ENCODE measurements at places on chromosomes 6 and 20.

DNA sequence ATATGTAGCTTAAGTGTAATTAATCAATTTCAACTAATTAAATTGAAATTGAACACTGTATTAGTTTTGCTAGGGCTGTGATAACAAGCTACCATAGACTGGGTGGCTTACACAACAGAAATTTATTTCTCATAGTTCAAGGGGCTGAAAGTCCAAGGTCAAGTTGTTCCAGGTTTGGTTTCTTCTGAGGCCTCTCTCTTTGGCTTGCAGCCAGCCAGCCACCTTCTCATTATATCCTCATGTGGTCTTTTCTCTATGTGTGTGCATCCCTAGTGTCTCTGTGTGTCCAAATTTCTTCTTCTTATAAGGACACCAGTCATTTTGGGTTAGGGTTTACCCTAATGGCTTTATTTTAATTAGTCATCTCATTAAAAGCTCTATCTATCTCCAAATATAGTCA, 611.7 kb downstream of the UTRN start:
- no peak for DNase-seq

GRCh38 chr6:72967329-72967728, 258.0 kb downstream of the KHDC1L start:
- DNase-seq, result no peak

GRCh38 chr6:43170417-43170930, 595 bp upstream of the SRF start:
- DNase-seq, result peak; percentile 26

DNA sequence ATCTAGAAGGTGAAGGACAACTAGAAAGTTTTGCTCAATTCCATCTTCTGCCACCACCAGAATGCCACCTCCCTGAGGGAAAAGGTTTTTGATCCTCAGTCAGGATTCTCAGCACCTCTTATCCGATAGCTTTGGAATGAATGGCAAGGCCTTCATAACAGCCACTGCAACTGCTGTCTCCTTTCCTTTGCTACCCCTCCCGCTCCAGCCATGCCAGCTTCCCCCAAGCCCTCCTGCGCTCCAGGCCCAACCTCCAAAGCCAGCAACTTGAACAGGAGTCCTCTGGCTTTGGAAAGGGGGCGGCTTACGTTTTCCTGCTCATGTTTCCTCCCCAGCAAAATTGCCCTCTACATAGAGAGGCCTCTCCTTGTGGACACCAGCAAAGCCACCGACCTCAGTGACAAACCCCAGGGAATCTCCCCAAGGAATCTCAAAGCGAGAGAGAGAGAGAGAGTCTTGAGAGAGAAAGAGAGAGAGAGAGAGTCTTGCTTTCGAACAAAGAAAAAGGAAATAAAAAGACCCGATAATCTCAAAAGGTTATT, 420 bp upstream of the BTN2A1 start:
- DNase-seq, result peak; percentile 34

- no peak for DNase-seq
Observed at GRCh38 chr20:2932498-2932897, 59.2 kb downstream of the PTPRA start.

- no peak for DNase-seq
Observed at GRCh38 chr6:63556369-63556768, 15.9 kb upstream of the LOC128125822 start.

DNA sequence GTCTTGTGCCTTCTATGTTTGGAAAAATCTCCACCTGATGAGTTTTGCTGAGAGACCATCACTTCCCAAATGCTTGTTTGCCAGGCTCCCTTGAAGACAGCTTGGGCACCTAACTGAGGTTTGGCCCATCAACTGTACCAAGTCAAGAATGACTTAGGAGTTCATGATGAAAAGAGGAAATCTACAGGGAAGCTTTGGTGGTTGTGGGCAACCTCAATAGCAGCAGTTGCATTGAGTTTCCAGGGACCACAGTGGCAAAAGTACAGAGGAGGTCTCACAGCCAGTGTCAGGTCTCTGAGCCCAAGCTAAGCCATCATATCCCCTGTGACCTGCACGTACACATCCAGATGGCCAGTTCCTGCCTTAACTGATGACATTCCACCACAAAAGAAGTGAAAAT, 49.7 kb upstream of the PHACTR1 start:
- DNase-seq, result no peak

DNA sequence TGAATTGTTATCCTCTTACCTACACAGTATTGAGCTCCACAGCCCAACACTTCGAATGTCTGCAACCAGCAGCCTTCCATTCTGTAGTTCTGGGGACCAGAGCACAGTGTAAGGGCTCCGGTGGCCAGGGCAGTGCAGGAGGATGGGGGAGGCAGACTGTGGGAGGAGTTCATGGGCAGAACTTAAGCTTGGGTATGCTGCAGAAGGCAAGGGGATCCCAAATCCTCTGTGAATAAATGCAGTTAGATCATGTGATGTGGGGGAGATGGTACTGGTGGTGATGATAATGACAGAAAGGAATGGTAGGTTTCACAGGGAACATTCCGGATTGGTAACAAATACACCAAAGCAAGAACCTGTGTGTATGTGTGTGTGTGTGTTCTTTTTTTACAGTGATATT, 26.5 kb upstream of the CNKSR3 start:
- no peak for DNase-seq

- no peak for DNase-seq
Observed at GRCh38 chr6:16809753-16810358, 48.6 kb upstream of the ATXN1 start.

DNA sequence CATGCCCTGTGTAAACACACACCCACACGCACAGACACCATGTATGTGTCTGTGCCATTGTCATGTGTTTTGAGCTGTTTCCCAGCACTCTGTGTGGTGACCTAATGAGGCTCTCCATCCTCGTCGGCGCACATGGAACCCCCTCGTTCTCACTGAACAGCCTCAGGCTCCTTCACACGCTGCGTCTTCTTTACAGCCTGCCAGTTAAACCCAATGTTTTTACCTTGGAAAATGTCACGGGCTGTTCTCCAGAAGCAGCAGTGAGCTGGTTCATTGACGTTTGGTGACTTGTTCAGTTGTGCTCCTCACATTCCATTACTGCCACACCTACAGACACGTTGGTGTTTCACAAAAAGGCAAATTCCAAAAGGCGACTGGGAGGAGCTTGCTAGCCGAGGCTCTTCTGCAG, 201.0 kb upstream of the FOXQ1 start:
- no peak for DNase-seq

DNA sequence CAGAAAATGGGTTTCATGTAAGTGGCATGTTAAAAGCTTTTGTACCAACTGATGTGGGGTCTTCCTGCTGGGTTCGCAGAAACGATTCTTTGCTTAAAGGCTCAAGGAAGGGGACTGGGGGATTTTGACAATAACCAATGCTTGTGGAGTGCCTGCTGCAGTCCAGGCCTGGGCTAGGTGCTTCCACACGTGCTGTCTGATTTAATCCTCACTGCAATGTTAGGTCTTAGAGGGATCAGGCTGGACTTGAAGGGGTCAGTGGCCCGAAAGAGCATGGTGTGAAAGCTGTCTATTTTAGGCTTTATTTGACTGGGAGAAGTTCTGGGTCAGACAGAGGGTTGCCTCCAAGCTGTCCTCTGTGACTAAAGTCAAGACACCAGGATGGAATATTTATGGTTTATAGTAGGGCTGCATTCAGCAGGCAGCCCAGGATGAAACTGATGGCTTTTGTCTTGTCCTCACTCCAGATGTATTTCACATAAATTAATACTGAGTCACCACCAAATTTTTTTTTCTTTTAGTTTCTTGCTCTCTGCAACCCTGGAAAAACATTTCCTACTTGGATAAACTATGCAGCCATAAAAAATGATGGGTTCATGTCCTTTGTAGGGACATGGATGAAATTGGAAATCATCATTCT, 219.1 kb downstream of the ZMYND8 start:
- DNase-seq, result no peak

- DNase-seq, result no peak
Observed at GRCh38 chr6:2741756-2742155, 9.0 kb downstream of the MYLK4 start.

GRCh38 chr6:17218749-17219093, 62.4 kb upstream of the RBM24 start:
- no peak for DNase-seq

DNA sequence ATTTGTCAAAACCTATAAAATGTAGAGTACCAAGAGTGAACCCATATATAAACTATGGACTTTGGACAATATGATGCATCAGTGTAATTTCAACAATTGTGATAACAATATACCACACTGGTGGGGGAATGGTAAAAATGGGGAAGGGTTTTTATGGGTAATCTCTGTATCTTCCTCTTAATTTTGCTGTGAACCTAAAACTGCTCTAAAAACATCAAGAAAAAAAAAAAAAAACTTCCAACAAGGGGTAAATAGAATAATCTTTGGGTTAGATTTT, 592.0 kb upstream of the ADGRB3 start:
- DNase-seq, result no peak

GRCh38 chr6:624979-625378, 31.9 kb downstream of the HUS1B start:
- DNase-seq, result no peak

GRCh38 chr6:93468291-93468690, 48.9 kb upstream of the EPHA7 start:
- no peak for DNase-seq

DNA sequence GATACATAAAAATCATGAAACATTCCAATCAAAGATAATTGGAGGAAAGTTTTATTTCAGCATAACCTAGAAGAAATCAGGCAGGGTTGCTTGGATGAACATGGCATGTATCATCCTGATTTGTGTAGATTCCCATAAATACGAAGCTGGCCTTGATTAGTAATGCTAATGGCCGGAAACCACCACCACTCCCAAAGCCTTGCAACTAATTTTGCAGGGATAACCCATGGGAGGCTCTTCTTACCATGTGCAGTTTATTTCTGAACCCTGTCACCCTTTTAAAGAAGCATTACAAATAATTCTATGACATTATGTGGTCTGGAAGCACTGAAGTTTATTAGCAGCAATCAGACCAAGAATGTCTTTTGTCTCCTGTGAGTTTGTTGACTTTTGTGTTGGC, 80.8 kb downstream of the AIG1 start:
- DNase-seq, result no peak

- no peak for DNase-seq
Observed at GRCh38 chr6:148747145-148747470, 278 bp downstream of the UST start.

DNA sequence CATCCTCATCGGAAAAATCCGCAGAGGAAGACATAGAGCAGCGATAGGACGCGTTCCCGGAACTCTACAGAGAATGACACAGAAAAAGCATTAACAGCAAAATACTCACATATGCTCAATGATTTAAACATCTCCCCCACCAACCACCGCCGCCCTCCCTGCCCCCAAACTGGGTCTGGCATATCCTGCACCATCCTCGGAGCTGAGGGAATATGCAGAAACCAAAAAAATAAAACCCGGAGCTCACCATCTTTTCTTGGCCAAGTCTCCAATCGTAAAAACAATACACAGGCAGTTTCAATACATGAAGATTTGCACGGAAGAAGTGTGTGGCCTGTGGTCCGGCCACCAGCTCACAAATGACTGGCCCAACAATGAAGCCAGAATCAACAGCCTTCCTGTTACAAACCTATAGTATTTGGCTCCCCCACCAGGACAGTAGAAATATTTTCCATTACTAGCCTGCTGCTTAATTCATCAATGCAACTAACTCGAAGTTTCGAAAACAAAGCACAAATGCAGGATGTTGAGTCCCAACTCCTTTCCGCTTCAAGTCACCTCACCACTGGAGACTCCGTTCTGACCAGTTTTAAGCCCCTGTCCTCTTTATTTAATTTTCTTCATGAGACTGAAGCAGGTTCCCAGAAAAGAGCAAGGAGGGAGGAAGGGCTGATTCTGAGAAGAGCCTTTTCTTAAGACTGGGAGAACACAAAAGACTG, 103.2 kb upstream of the BEND6 start:
- DNase-seq, result no peak

DNA sequence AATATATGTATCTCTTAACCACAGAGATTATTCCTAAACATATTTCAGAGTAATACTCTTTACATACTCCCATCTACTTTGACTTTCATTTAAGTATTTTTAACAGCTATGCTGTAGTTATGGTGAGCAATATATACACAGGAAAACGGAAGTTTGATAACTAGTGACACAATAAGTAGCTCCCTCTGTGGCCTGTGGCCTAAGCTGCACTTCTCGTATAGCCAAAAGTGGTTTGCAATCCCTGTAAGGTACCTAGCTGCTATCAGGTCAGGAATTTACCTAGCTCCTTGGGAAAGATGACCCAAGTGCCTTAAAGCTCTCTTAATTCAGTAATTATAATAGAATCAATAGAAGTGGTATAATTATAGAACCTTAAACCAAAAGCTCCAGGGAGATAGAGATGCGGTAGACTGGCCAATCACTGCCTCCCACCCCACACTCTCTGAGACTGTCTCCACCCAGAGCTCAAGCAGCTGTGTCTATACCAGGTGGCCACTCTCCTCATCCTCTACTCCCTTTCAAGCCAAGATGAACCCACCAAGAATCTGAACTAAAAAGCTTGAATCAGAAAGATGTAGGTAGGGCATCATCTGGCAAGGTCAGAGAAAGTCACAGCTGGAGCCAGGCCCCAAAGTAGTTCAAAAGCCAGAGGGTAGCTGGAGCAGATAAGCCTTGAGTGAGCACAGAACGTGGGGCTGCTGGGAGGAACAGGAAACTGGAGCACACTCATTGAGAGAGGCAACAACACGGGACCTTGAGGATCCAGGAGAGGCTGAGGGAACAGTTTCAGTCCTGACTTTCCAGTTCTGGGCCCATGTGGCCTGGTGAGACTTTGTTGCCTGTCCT, 84.9 kb upstream of the ASF1A start:
- no peak for DNase-seq

DNA sequence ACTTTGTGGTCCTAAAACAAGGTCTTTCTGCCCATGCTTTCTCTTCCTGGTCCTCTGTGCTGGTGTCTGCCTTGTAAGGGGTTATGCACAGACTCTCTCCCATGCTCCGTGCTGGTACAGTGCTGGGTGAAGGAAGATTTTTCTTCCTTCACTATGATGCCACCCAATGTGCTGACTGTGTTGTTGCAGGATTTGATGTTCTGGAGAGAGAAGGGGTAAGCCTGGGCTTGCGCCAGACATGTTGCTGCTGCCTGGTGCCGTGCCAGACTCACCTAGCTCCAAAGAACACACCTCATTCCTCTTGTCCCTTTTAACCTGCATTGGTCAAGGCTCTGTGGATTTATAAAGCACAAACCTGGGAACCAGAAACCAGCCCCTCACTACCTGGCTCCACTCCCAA, 28.4 kb upstream of the ARMH2 start:
- no peak for DNase-seq

DNA sequence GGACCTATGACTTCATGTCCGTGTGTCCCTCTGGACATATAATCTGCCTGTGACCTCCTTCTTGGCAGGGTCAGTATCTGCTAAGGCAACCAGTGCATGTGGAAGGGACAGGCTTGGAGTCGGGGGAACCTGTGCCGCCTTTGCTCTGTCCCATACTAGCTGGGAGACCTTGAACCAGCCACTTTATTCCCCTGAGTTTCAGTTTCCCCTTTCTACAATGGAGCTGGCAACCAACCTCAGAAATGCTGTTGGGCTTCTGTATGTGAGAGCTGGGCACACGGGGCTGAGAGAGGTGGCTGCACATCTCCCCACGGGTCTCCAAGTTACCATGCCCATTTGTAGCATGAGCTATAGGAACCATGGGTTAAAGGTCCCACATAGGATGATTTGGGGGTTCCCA, 53.8 kb downstream of the CD40 start:
- no peak for DNase-seq

Measured in activated T-cell treated with anti-CD3 and anti-CD28 coated beads, Interleukin-2, amount 50 U/mL, for 1 hour (primary cell).